DMS 273 treated with DMSO at 0.1 percent for 48 hours (cell line): ENCODE measurements at places on chromosomes 7 and 10.

- DNase-seq = no peak
Observed at GRCh38 chr10:34791947-34792346, 23.1 kb downstream of the PARD3 start.

GRCh38 chr10:98474628-98475027, 27.9 kb upstream of the HPS1 start:
- DNase-seq = no peak

- no peak for DNase-seq
Observed at GRCh38 chr10:125003146-125003900, 61.4 kb downstream of the ZRANB1 start.

DNA sequence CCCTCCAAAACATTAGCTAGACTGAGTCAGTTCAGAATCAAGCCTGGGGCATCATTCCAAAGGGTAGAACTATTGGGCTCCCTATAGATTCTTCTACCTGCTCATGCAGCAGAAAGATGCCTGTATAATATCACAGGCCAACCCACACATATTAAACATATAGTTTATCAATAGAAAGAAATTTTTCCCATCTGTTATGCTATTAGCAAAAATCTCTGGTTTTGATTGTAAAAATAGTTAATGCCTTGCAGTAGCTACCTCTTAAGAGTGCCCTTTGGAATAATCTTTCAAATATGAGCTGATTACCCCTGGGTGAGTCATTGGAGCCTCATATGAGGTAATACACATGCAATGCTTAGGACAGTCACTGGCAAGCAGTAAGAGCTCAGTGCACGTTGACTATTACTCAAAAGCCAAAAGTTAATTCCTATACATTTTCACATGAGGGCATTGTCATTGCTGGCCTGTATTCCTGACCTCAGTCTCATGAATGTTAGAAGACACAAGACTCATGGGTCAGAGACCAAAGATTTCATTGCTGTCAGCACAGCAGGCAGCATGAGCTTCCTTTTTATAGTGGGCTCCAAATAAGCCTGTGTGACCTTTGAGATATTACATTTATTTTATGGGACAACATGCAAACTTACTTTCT, 180.0 kb downstream of the FGFR2 start:
- no peak for DNase-seq

- DNase-seq = no peak
Observed at GRCh38 chr7:149229526-149229925, 9.9 kb upstream of the ZNF212 start.

DNA sequence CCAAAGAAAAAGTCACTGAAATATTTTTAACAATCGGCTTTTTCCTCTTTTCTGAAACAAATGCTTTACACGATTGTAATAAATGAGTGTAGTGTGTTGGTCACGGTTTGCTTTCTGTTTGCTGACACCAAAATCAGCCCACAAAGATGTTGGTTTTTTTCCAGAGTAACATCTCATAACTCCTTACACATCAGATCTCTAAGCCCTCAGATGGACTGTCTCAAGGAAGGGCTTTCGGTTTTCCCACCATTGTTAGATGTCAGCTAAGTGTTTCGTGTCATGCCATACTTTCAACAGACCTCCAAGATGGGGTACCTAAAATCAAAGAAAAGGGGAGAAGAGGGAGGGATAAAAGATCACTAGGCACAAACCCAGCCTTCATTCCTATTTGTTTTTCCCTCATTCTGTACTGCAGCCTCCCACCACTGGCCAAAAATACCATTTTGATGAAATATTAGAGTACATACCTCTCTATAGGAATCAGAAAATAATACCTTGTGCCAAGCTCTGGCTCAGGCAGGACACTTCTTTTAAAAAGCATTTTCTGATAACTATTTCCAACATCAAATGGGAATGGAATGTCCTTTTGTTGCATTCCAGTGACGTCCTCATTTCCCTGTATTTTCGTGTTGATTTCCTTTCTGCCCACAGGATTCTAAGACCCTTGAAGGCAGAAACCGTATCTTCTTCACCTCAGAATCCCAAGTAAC, 159.1 kb downstream of the DGKI start:
- DNase-seq = no peak

- no peak for DNase-seq
Observed at GRCh38 chr10:125392154-125392553, 231.8 kb upstream of the CTBP2 start.

DNA sequence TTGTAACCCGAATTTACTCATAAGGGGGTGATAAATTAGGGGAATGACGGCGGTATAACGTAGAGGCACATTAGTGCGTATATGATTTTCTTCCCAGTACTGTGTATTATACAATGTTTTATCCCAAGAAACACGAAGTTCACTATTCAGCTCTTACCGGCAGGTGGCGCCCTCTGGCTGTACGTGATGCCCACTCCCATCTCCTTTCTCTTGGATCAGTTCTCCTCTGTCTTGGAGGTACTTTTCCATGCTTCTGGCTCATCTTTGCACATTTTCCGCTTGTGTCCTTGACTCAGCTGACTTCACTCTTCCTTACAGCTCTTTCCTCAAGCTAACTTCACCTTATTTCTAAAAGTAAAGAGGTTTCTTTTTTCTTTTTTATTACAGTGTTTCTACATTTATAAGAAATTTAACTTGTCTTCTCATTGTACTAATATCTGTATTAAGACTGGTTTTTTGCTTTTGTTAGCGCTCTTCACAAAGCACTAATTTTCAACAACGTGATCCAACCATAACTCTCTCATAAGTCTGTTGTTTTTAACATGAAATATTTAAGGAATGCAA, 21.3 kb downstream of the TMEM176B start:
- peak; percentile 65 for DNase-seq

DNA sequence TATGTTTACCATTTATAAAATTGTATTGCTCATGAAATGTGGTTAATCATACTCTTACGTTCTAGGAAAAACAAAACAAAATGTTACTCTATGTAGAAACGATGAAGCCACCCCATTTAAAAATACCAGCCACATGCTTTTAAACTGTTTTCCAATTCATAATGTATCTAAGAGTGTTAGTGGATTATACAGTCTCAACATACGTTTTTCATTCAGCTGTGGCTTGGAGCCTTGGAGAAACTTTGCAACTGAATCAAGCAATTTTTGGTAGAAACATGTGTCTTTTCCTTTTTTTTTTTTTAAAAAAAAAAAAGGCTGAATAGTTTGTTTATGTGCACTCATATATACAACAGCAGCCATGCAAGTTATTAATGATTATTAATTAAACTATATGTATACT, 378.0 kb upstream of the SEMA3D start:
- no peak for DNase-seq

DNA sequence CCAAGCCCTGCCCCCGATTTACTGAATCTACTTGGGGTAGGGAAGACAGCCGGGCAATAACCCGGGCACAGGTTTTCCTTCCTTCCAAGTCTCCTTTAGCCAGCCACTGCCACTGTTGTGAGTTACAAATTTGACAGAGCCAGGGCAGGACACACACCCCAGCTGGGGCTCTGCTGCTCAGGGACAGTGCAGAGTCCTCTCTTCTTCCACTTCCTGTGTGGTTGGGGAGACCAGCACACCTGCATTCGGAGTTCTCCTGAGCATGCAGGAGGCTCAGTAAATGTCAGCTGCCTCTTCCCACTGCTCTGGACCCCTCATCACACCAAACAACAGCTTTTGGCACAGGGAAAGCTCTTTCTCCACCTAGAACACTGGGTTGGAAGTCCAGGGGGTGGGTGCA, 21.3 kb downstream of the CHST15 start:
- DNase-seq = no peak

GRCh38 chr10:88793712-88794299, 8.7 kb upstream of the LIPM start:
- DNase-seq = no peak
